ENCODE measurements at places on chromosomes 1 and 21.

GRCh38 chr21:46229923-46230260 lies 1.3 kb upstream of the LSS start:
- no peak for DNase-seq

GRCh38 chr1:43783671-43784205 lies 76.4 kb downstream of the ST3GAL3 start:
- peak; percentile 37 for DNase-seq

DNA sequence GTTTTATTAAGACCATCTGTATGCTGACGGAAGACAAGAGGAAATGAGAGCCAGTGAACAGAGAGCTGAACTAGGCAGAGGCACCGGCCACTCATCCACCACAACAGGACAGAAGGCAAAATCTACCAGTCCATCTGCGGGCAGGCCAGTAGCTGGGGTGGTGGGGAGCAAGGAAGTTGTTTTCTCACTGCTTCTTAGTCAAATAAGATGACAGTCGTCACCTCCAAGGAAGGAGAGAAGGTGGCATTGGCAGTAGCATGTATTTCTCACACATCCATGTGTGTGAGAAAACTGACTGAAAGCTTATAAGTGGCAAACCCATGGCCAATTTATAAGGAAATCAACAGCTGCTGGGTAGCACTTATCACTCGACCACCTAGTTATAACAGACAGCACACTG lies 8.2 kb downstream of the TTC13 start:
- no peak for DNase-seq

DNA sequence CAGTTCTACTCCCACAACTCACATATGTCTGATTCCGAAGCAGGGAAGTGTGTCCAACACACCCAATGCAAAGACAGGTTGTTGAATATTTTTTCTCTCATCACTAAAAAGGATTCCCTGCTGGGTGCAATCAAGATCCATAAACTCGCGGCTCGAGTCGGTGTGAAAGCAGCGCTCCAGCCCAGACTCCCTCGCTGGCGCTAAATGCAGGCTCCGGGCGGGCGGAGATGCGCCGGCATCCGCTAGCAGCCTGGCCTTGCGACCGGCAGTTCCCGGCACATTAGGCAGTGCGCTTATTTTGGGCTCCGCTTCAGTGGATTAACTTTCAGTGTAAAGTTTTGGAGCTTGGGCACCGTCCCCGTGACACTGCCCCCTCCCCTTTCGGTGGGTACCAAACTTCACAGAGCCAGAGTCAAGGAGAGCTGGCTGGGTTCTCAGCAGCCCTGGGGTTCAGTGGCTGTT lies 87.7 kb upstream of the POU3F1 start:
- DNase-seq, result no peak

Data from foreskin fibroblast (primary cell).